ENCODE measurements at places on chromosomes 12 and 14. TPM values are rescaled to one million over a fixed set of nuclear protein-coding genes. Genes with fewer than 3 reads are reported as not detected.

DNA sequence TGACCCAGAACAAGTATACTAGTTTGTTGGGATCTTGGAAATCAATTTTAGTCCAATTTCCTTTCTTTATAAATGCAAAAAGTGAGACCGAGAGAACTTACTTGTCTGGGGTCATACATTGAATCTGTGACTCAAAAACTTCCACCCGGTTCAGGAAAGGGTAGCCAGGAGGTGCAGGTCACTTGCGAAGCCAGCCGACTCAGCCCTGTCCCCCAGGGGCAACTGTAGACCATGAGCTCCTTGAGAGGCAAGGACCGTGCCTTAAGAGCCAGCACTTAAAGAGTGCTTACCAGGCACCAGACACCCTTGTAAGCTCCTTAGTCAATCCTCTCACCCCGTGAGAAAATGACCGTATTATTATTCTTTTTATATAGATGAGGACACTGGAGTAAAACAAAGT, 505 bp upstream of the BCDIN3D start:
- DNase-seq = no peak

Gene TC2N
- total RNA-seq = 28.3 TPM

- no peak for DNase-seq
Observed at GRCh38 chr14:95683793-95684192, 2.4 kb upstream of the TCL1B start.

DNA sequence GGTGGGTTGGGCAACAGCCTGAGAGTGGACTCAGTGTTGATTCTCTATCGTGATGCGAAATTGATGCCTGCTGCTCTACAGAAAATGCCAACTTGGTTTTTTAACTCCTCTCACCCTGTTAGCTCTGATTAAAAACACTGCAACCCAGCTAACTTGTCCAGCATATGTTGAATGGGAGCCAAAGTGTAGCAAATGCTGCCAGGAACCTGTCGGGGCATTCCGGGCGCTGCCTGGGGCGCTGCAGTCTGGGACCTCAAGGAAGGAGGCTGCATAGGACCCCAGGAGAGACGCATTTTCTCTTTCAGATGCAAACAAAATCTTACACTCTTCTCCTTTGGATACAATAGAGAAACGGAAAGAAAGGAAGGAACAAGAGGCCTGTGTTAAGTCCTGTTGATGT, 3.9 kb downstream of the B3GNT4 start:
- peak; percentile 24 for DNase-seq

Gene ISCA2
- total RNA-seq = 12.9 TPM

DNA sequence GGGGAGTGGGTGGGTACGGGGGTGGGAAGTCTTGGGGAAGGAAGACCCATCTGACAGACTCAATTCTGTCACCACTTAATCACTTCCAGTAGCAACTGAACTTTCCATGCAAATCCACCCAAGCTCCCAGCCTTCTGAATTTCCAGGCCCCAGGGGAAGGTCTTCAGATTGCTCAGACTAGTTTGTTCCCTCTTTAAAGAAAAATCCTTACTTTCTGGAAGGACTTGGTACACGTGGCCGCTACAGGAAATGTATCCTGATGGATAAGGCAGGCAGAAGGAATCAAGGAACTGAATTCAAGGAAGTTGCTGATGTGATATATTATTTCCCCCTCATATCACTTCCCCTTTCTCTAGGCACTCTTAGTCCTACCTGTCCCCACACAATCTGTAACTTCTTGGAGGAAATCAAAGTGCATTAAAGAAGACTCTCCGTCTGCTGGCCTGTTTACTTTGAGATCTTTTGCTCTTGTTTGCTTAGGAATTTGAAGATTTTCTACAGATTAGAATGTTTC, 6.4 kb downstream of the NFKBIA start:
- DNase-seq = peak; percentile 54

Gene SLC10A1
- total RNA-seq = not detected

DNA sequence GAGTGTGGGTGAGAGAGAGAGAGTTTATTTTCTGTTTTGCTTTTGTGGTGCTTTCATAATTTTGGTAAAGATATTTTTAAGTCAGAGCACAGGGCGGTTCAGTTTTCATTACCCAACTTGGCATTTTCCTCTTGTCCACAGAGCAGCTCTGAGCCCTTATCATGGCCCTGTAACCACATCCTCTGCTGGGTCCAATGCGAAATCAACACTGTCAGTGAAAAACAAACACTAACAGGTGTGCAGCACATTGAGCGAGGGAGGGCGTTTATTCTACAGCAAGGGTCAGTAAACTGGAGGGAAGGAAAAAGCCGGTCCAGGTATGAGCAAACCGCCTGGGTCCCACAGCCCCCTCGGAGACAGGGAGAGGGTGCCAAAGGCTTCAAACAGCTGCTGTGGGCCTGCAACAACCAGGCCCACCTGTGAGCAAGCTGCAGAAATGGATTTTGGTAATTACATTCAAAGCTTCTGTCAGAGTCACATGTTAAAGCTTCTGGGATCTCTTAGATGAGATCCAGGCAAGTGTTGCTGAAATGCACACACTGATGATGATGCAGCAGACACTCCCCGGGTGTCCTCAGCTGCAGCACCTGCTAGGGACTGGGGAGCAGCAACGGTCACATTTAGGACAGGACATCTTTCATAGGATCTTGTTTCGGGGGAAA, 132.7 kb upstream of the DYRK2 start:
- no peak for DNase-seq

Gene NEUROD4
- not detected for total RNA-seq

GRCh38 chr12:52870361-52871290, 21.8 kb upstream of the KRT78 start:
- DNase-seq = peak; percentile 87

- DNase-seq = no peak
Observed at GRCh38 chr12:66127650-66128049, 2.9 kb downstream of the LLPH start.

GRCh38 chr12:97006585-97006984, 99.5 kb downstream of the NEDD1 start:
- no peak for DNase-seq

Gene AICDA
- total RNA-seq = not detected

GRCh38 chr12:114274131-114274530, 131.8 kb downstream of the TBX5 start:
- DNase-seq = no peak

GRCh38 chr14:32761381-32761968, 177.2 kb upstream of the NPAS3 start:
- DNase-seq = no peak

GRCh38 chr12:58007875-58008274, 66.5 kb downstream of the ATP23 start:
- DNase-seq = no peak

DNA sequence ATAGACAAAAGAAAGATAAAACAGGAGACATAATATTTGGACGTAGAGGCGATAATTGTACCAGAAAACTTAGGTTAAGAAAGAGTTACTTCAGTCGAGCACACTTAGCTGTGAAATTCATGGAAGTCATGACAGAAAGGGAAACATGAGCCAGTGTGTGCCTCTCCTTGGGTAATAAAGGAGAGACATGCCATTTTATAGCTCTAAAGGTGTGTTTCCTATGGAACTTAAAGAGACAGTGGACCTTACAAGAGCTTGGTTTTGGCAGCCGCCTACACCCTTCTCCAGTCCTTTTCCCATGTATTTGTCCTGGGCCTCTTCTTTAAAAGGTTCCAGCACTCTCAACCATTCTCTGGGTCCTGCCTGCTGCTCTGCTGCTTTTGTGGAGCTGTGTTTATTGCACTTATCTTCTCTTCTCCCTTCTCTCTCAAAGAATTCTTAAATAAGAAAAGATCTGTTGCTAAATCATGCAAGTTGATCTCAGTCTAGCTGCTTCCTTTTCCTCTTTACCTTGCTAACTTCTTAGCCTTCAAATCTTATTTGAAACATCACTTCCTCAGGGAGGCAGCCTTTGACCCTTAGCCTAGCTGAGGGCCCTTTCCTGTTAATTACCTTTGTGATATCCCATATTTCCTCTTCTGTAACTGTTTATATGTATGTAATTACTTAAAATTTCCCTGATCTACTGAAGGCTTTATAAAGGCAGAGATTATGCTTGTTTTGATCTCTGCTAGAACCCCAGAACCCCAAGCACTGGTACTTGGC, 81.8 kb upstream of the EVL start:
- no peak for DNase-seq

DNA sequence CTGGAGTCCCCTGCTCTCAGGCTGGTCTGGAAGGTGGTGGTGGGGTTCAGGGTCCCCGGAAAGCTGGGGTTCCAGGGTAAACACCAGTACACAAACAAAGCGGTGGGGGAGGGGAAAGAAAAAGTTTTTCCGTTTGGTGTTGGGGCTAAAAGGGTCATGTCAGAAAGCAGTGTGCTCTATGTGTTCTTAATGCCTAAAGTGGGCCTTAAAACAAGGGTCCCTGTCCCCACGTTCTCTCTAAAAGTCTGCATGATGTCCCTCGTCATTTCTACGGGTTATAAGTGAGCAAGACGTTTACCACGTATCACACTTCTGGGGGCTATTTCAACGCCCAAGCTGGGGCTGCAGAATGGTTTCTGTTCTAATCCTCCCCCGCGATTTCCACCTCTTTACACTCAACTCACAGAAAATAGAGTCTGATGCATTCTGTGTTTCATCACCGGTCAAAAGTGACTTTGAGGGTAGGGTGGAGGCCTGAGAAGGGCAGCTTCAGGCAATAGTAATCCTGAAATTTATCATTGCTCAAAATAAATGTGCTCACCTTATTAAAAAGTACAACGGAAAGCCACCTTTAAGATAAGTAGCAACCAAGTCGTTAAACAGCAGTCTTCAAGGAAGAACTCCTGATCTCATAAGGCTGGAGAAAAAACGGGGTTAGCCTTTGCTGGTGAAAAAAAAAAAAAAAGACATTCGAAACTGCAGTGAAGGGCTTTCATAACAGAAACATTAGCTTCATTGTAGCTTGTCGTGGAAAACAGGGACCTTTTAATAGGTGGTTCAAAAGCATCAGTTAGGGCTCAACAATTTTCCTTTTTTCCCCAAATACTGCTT, 63.9 kb upstream of the PTGR2 start:
- DNase-seq = peak; percentile 19

- DNase-seq = no peak
Observed at GRCh38 chr12:57902478-57902969, 38.8 kb upstream of the ATP23 start.

Gene SOX5
- total RNA-seq = 18.1 TPM

Gene TROAP
- 0.60 TPM for total RNA-seq

- DNase-seq = no peak
Observed at GRCh38 chr14:52222901-52223300, 44.6 kb upstream of the PTGDR start.

Gene KRT79
- total RNA-seq = not detected

GRCh38 chr14:56195223-56195622, 77.0 kb downstream of the PELI2 start:
- no peak for DNase-seq

Gene TAS2R31
- total RNA-seq = 3.3 TPM

Gene ALG10
- total RNA-seq = 7.9 TPM

Gene TAPBPL
- 20.6 TPM for total RNA-seq

GRCh38 chr12:42978708-42979107, 389.2 kb upstream of the PRICKLE1 start:
- DNase-seq = no peak

GRCh38 chr12:113462998-113463745, 8.5 kb downstream of the LHX5 start:
- DNase-seq = peak; percentile 81

Gene HAL
- total RNA-seq = 1.2 TPM

DNA sequence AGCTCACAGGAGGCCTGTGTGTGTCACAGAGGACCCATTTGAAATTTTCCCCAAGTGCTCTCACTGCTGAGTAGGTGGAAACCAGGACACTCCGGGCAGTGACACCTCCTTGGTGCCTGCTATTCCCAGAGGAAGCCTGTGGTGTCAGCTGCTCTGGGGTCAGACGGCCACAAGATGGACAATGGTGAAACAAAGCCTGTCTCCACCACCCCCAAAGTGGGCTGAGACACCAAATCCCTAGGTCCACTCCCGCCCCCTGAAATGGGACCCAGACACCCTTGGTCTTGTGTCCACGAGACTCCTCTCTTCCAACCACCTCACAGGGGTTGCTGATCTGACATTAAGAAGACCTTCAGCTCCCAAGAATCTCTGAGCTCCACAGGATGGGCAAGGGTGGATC, 7.0 kb downstream of the KCNH3 start:
- DNase-seq = peak; percentile 52

- no peak for DNase-seq
Observed at GRCh38 chr14:31405599-31406232, 14.6 kb downstream of the HEATR5A start.

- no peak for DNase-seq
Observed at GRCh38 chr12:115897729-115898128, 379.8 kb downstream of the MED13L start.

Gene MANSC4
- total RNA-seq = not detected

DNA sequence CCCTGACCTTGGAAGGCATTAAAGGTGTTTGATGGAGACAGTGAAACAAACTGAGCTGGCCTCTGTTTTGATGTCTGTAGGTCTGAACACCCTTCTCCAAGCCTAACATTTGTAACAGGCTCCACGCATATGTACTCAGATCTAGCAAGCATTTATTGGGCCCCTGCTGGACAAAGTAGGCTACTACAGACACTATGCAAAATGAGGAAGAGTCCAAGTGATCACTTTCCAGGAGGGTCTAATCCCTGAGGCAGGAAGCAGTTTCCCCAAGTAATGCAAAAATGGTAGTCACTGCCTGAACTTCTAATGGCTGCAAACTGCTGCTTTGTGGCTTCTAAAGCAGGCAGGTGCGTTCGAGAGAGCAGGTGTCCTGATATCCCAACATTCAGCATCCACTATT, 405.8 kb downstream of the MED13L start:
- no peak for DNase-seq

Gene CD4
- total RNA-seq = 12.9 TPM

Gene RILPL2
- 4.8 TPM for total RNA-seq

DNA sequence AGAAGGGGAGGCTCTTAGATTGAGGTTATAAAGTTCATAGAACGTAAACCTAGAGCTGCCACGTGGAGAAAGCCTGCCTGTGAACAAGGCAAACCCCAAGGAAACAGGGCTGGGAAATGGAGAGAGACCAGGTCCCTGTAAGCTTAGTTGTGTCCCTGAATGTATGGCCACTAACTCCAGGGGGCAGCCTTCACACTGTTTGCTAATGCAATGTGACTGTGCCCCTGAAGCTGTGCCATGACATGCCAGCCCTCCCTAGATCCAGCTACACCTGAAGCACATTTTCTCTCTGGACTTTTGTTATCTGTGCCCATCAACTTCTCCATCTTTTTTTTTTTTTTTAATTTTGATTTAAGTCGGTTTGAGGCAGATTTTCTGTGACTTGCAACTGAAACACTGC, 60.6 kb upstream of the TMCC3 start:
- no peak for DNase-seq

- no peak for DNase-seq
Observed at GRCh38 chr12:58761308-58761707, 159.0 kb downstream of the LRIG3 start.

Gene PPP4R4
- 0.32 TPM for total RNA-seq

Data from posterior vena cava (tissue), 2 donors.